ENCODE measurements at places on chromosomes 12 and 14.

DNA sequence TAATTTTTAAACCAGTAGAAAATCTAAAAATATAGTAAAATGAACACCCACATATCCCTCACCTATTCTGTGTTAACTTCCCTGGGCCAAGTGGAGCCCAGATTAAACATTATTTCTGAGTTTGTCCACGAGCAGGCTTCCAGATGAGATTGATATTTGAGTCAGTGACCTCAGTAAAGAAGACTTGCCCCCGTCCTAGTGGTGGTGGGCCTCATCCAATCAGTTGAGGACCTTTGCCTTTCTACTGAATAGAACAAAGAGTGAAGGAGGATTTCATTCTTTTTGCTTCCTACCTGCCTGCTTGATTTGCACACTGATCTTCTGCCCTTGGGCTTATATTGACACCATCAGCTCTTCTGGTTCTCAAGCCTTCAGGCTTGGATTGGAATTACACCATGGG, 174.7 kb upstream of the PLEKHG7 start:
- no peak for DNase-seq

- DNase-seq, result no peak
These were observed 80.0 kb downstream of the AACS start for GRCh38 chr12:125145196-125145595.

- no peak for DNase-seq
These were observed 74.3 kb downstream of the ERGIC2 start for GRCh38 chr12:29306682-29307081.

GRCh38 chr14:36827861-36828260, 166.2 kb downstream of the PAX9 start:
- no peak for DNase-seq

GRCh38 chr12:51108136-51108535, 24.7 kb upstream of the CSRNP2 start:
- no peak for DNase-seq

GRCh38 chr12:5487948-5488625, 56.2 kb downstream of the NTF3 start:
- DNase-seq, result no peak

GRCh38 chr12:65536351-65536750, 257.9 kb downstream of the MSRB3 start:
- no peak for DNase-seq

GRCh38 chr12:15910468-15910863, 666 bp upstream of the DERA start:
- DNase-seq, result no peak

- no peak for DNase-seq
These were observed at the start of gene TC2N for GRCh38 chr14:91867316-91867988. Gene TC2N, minus strand, starts transcription at chr14:91867536. Its CDS starts 53,767 bp downstream, at chr14:91813769.

GRCh38 chr12:111685811-111686573, at the start of the genes ACAD10 and BRAP:
Gene ACAD10, plus strand, starts transcription at chr12:111686053. Its CDS starts 6,657 bp downstream, at chr12:111692710.
Gene BRAP, minus strand, starts transcription at chr12:111685956. Its CDS starts 164 bp downstream, at chr12:111685792.
- peak; percentile 92 for DNase-seq

GRCh38 chr14:61565836-61566536, 129.3 kb upstream of the HIF1A start:
- DNase-seq, result no peak

DNA sequence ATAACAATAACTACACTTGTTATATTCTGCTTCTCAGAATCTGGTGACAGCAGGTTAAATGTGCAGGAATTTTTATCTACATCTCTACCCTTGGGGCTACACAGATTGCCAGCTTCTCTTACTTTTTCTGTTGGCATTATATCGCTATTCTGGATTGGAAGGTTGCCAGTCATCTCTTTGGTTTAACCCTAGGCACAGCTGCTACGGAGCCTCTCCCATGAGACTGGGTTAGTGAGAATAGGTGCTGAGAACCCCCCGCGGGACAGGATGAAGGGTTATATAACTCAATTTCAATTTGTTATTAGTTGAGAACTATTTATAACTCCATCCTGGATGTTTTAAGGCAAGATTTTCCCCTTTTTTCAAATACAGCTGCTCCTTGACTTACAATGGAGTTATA, 73.1 kb downstream of the ACADS start:
- DNase-seq, result no peak

- no peak for DNase-seq
These were observed 273.1 kb downstream of the ZFP36L1 start for GRCh38 chr14:68519671-68520187.

DNA sequence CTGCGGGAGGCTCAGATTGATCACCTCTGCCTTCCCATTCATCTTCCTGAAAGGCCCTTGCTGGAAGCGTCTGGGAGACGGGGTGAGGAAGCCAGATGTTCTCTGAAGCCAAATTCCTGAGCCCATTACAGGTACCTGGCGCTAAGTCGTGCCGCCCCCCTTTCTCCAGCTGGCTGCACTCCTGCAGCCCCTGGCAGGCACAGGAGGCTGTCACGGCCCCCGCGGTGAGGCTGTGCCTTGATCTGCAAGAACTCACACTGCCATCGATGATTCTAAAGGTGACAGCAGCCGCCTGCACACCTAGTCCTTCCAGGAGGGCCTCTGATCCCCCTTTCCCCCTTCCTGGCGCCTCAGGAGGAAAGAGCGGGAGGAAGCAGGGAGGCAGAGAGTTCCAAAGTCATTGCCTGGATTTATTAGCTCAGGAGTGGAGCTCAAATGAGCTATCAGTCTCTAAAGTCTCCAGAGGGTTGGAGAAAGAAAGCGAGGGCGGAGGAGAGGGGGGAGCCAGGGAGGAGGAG, 106.9 kb downstream of the RFLNA start:
- DNase-seq, result no peak

DNA sequence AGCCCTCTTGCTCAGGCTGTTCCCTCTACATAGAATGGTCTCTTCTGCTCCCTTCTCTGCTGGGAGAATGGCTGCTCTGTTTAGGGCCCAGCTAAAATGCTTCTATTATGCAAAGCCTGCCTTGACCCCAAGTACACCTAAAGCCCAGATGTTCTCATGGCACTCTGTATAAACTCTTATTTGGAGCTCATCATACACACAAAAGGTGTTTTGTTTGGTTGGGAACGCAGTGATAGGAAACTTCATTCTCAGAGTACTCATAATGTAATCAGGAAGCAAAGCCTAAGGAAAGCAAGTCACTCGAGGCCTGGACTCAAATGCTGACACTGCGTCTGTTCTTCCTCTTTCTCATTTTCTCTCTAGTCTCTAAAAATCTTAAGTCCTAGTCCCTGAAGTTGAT, 38.2 kb upstream of the SYCP3 start:
- DNase-seq, result no peak

GRCh38 chr14:59208954-59209353, 20.5 kb downstream of the DAAM1 start:
- no peak for DNase-seq

GRCh38 chr12:48813465-48814261, 4.6 kb upstream of the CACNB3 start:
- no peak for DNase-seq

DNA sequence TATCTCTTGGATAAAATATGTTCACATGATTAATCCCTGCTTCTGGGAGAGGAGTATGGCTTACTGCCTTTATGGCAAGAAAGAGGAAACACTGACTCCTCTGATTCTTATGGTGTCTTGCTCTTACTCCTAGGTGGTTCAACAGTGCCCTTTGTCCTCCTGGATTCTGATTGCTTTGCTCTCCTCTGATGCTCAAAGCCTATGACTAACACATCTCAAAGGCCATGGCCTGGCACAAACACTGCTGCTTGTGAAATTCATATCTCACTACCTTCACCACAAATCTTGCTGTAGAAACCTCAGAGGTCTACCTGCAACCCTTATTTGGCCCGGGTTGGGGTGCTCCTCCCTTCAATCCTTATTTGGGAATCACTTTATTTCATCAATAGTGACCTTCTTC, 217.2 kb downstream of the C12orf50 start:
- DNase-seq, result no peak

- no peak for DNase-seq
These were observed 7.1 kb upstream of the KICS2 start for GRCh38 chr12:64229240-64229639.

DNA sequence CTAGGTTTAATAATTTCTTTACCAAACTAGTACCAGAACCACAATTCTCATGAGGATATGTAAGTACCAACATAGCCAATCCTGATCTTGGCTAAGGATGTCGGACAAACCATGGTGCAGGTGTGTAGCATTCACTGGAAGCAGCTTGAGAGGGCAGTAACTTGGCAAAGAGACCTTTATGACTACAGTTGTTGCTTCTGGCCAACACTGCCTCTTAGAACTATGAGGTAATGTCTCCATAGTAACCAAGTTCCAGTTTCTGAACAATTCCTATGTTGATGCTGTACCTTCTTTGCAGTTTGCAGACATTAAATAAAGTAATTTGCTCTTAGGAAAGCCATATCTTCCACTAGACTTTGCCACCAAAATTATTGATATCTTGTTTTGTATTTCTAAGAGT, at the start of gene LMNTD1:
LMNTD1 (minus strand) TSS at position 186 of the 400 bp plus-strand sequence. CDS start 324 bp downstream, outside the sequence.
- no peak for DNase-seq

- no peak for DNase-seq
These were observed 107.5 kb downstream of the PHLDA1 start for GRCh38 chr12:75923964-75924666.

DNA sequence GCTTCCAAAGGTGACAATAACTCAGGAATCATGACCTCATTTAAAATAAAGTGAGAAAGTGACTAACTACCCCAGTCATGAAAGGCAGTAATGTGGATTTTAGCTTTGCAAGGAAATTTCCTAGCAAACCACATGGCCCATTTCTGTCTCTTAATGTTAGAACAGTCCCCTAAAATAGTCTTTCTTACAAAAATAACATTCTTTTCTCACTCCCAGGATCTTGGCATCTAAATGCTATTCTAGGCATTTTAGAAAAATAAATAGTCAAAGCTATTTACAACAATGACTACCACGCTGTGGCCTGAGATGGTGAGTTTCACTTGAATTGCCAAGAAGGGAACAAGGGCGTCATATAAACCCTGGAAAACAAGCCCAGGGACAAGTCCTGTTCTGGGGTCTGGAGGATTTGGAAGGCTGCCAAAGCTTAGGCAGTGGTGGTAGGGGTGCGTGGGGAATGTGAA, 101.2 kb upstream of the CCDC175 start:
- DNase-seq, result no peak

DNA sequence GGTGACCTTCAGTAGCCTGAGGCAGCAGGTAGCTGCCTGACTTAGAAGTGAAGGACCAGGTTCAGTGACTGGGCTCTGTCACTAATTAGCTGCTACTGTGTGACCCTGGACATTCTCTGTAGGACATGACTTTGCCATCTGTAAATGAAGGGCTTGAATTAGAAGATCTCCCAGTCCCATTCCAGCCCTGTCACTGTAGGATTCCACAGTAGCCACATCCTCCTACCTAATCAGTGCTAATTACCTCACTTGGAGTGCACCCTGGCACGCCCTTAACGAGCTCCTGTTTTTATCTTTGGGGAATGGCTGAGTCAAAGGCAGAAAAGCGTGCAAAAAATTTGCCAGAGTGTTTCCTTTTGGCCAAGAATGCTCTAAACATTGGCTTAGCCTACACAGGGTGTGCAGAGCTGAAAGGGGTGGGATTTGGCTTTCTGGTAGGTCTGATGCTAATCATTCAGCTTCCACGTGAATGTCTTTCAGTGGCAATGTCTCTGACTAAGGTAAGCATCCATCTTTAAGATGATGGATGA, 6.8 kb downstream of the NTF3 start:
- DNase-seq, result no peak

GRCh38 chr12:117890137-117890536, 78.7 kb downstream of the KSR2 start:
- DNase-seq, result no peak

DNA sequence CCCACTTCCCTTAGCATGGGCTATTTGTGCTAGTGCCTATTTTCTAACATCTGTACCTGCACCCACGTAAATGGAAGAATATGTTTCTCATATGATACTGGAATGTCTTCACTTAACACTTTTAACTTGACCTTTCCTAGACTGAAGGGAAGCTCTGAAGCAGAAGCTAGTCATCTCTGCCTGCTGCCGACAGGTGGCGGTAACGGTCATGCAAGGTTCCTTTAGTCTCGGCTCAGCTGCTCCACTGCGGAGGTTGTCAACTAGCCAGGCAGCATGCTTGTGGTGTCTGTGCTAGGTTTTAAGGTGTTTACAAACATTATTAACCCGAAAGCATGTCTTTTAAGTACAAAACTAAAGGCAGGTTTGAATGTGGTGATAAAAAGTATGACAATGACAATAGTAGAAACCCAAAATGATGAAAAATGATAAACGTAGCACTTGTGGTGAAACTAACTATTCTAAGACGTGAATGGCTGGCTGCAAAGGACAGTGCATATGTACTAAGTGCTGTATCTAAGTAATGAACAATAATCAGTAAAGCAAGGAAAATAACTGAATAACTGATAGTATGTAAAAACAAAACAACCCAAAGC, 117.2 kb downstream of the GRIN2B start:
- peak; percentile 30 for DNase-seq

- peak; percentile 9 for DNase-seq
These were observed 2.9 kb downstream of the ABHD12B start for GRCh38 chr14:50874757-50875156.

DNA sequence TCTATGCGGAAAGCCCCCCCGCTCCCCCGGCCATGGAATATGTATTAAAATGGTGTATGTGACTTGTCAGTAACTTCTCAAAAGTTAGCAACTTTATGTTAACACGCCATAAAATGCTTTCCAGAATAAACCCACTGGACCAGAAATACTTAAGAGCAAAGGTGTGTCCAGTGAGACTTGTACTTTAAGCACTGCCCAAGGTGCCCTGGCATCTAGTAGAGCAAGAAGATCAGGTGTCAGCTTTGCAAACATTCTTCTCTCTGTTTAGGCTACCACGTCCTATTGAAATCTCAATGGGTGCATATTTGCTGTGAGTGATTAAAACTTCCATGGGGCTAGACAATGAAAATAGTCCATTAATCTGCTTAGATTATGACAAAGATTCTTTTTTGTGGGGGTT, 201.2 kb downstream of the ESR2 start:
- DNase-seq, result no peak

DNA sequence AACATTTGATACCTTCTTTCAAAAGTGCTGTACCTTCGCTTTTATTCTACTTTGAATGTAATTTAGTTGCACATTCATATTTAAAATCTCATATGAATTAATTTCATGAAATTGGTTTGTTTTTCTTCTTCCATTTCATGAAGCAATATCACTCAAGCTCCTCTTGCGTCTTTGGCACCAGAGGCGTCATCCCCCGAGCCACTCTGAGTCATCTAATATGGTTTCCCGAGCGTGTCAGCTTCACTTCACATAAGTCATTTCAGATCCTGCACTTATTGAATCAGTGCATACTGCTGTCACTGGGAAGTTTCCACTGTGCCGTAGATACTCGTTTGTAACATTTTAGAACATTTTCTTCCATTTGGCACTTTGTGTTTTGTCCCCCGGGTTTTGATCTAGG, 105.6 kb downstream of the SLC25A47 start:
- DNase-seq, result no peak

- DNase-seq, result no peak
These were observed 906.0 kb downstream of the VRK1 start for GRCh38 chr14:97703006-97703760.

GRCh38 chr12:10672231-10672868, 1.5 kb downstream of the STYK1 start:
- DNase-seq, result peak; percentile 36

DNA sequence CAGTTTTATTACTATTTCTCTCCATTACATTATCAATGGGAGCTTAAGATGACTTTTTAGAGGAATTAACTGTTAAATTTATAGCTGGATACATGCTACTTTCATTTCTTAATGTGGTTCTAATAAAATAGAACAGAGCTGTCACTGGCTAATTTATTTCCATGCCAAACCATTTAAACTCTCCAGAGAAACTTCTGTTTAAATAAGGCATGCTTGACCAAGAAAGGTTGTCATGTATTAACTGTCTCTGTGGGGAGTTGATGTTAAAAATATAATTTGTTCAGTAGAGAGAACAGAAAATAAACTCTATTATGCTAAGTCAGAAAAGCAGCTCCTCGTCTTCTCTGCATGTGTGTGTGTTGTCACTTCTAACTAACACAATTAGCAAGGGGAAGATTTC, 447.4 kb downstream of the SLC16A7 start:
- no peak for DNase-seq

GRCh38 chr12:52604859-52605258, 3.6 kb upstream of the KRT72 start:
- no peak for DNase-seq

Measured in NCI-H2029 (cell line).